ENCODE measurements at places on chromosomes 2 and 18.

GRCh38 chr18:6954501-6954900 is 163.1 kb downstream of the LAMA1 start:
- no peak for DNase-seq

DNA sequence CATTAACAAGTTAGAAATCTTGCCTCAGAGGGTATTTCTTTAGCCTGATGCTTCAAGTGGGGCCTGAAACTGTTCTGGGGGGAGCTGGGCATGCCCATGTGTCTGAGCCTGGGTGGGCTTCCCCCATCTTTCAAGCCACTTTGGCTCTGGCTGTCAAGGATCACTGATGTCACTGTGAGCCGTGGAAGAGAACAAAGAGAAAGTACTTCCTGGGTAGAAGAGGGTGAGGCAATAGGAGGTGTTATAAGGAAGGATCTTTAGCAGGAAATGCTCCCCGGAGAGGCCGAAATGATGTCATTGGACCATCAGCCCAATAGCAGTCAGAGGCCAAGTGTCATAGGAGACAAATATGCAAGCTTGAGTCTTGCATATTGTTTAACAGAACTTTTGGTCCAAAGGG is 228.4 kb upstream of the MEX3C start:
- DNase-seq: no peak

- DNase-seq: no peak
Measured at GRCh38 chr2:43169987-43170386, 56.4 kb downstream of the ZFP36L2 start.

DNA sequence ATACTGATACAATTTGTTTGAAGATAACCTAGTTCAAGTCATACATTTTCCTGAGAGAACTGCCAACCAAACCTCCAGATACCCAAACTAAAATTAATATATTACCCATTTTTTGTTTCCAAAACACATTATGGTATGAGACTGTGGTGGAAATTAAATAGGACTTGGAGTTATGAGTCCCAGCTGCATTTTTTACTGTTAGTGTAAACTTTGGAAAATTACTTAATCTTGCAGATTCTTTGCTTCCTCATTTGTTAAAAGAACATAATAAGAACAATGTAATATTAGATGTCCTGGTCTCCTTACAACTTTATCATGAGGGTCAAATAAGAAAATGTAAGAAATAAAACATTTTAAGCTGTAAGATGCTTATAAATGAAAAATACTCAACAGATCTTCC is 98.2 kb upstream of the TRIB2 start:
- DNase-seq: no peak

DNA sequence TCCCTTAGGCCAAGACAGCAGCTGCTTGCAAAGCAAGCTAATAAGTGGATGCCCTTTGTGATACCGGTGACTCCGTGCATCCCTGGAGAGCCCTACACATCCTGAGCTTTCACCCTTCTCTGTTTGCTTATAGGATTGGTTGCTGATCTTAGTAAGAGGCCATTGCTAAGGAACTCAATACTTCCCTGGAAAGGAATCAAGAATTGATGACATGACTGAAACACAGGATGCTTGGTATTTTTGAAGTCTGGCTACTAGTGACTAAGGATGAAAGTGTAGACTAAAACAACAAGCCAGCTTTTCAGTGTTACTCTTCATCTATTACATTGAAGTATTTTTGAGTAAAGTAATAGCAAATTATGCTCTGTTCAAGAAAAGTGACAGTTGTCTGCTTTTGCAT is 123.0 kb upstream of the SERPINE2 start:
- no peak for DNase-seq

DNA sequence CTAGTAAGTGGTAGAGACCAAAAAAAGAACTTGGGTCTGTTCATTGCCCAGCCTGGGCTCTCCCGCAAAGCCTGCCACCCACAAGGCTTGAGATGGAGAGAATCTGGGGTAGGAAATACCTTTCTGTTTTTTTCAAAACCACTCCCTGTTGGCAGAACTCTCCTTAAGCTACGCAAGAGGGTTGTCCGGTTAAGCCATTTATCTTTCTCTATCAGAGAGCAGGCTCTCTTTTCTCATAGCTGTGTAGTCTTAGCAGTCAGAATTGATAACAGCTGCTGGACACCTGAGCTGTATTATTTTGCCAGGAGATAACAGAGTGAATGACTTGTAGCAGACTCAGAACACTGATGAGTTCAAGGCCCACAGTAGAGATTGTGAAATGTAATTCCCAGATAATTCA is 1088.1 kb downstream of the TSN start:
- no peak for DNase-seq

GRCh38 chr2:224875841-224876240 is 159.7 kb upstream of the CCDC195 start:
- DNase-seq: no peak

- no peak for DNase-seq
Measured at GRCh38 chr2:128642316-128642715, 323.6 kb upstream of the HS6ST1 start.

DNA sequence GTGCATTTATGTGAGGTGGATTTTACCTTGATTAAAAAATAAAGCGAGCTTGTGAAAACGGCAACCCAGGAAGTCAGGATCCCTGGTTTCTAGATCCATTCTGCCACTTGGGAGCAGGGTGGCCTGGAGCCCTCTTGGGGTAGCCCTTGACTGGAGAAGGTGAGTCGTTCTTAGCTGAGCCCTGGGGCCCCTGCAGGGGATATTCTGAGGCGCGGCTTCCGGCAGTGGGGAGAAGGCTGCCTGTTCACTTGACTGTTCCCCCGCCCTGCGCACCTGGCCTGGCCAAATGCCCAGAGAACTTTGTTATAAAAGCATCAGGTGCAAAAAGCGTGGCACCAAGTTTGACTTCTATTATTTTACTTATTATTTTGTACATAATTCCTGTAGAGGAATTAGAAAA is 221.9 kb downstream of the DYSF start:
- no peak for DNase-seq

DNA sequence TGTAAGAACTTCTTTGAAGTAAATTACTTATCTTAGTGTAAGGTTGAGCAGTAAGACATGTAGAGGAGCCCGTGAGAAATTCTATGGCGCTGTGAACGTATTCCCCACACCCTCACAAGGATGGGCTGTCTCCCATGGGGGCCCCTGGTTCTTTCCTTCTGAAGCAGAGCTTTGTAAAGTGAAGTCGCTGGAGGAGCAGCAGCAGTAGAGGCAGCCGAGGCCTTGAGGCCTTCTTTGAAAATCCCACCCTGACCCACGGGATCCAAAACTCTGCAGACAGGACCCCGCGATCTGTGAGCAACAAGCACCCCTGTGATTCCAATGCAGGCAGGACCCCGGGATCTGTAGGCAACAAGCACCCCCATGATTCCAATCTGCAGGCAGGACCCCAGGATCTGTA is 23.8 kb upstream of the SNTG2 start:
- DNase-seq: no peak

DNA sequence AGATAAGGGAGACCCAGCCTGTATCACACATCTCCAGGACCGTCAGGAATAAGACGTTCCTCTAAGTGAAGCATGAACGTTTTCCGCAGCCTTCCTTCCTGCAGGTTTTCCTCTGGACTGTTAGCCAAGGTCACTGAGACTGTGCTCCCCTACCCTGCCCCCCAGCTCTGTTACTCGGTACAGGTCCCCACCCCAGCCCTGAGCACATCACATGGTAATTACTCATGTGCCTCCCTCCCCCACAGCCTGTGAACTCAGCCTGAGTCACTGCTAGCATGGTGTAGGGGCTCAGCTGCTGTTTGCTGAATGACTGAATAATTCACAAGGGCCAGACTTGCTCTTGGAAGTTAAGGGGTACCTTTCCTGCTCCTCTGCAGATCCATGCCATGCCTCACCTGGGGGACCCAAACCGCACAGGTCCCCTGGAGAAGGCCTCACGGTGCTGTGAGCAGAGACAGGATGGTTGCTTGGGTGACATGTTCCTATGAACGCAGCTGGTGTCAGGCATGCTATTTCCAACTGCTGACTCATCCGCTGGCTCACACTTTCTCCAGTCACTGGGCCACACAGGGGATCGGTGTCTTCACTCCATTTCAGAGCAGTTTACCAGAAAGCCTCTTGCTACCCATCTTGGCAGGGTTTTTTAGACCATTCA is 88.2 kb downstream of the PLB1 start:
- DNase-seq: peak; percentile 59

DNA sequence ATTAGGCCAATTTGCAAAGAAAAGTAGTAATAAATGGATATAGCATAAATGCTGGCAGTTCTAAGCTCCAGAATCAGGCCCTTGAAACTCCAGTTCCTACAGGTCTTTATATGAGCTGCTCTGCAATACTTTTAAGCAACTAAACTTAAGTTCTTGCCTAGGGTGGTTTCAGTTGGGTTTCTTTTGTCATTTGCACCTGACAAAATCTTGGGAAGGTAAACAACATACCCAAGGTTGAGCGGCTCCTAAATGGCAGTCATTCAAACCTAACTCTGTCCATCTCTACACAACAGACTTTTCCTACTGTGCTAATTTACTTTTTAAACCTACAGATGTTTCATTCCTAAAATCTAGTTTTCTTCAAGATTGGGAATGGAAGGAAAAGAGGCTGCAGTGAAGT is 9.3 kb upstream of the KANSL1L start:
- no peak for DNase-seq

DNA sequence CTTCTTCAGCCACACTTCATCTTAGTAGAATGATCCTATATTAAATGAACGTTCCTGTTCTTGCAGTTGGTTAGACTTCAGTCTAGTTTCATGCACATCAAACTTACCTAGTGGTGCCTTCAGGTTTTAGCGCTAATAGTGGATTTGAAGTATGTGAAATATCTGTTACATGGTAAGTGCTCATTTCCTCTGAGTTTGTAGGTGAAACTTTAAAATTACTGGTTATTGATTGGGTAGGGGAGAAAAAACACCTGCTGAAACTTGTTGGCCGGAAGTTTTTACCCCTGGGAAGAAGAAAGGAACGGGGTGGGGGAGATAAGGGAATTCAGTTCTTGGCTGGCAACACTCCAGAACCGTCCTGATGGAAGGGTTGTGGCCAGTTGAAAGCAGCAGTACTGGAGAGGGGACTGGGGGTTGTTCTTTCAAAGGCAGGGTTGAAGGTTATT is 112.8 kb downstream of the SPTBN1 start:
- DNase-seq: no peak

DNA sequence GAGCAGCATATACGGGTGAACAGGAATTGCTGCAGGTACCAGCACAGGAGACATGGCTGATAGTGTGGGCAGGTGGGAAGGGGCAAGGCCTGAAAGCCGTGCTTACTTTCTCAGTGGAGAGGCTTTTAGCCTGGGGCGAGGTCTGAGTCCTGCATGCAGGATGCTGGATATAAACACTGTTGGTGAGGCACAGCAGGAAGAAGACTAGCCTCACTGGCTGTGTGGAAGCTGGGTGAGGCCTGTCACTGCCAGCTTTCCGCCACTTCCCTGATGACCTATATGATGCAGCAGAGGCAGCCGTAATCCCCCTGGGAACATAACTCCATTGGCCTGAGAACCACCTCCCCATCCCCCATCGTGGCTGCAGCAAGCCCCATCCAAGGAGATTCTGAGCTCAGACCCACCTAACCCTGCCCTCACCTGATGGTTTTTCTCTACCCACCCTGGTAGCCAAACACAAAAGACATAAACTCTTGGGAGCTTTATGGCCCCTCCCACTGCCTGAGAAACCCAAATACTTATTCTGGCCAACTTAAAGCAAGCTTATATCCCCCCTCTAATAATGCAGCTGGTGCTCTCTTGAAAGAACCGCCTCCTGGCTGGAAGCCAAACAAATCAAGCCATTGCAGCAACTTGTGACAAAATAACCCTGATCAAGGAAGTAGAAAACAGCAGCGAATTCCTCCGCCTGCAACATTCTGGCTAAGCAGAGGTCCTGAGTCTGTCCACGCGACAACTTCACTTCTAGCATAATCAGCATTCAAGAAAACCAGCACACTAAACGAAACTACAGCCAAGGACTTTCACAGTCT is 54.6 kb upstream of the DSC1 start:
- DNase-seq: no peak

Data from AG09319 (cell line).